ENCODE measurements at places on chromosomes 11 and 22. TPM values are rescaled to one million over a fixed set of nuclear protein-coding genes. Genes with fewer than 3 reads are reported as not detected.

The DEUP1 gene
- total RNA-seq = not detected

The SCGB1C1 gene
- total RNA-seq = not detected

The TMPRSS5 gene
- total RNA-seq = 0.36 TPM

The BAIAP2L2 gene
- 0.28 TPM for total RNA-seq

The PATE2 gene
- total RNA-seq = not detected

The ADAMTS8 gene
- total RNA-seq = 3.5 TPM

The OR2AG1 gene
- not detected for total RNA-seq

The MUC2 gene
- 2.9 TPM for total RNA-seq

The ASCL2 gene
- not detected for total RNA-seq

The DGAT2 gene
- total RNA-seq = 20.3 TPM

The SLC22A12 gene
- total RNA-seq = not detected

The TSGA10IP gene
- not detected for total RNA-seq

The ADM gene
- 45.2 TPM for total RNA-seq

The OR8H2 gene
- total RNA-seq = not detected

The MMP12 gene
- total RNA-seq = not detected

The ZNF195 gene
- total RNA-seq = 16.8 TPM

The ANGPTL5 gene
- total RNA-seq = 0.36 TPM

The TSPAN18 gene
- total RNA-seq = 75.3 TPM

The C1QTNF5 gene
- 34.9 TPM for total RNA-seq

The TEAD1 gene
- 176 TPM for total RNA-seq

The TIMM10 gene
- 31.7 TPM for total RNA-seq

The RBMXL2 gene
- total RNA-seq = not detected

The MYEOV gene
- not detected for total RNA-seq

The PRAME gene
- not detected for total RNA-seq
